Tracheal epithelial cell (primary cell): ENCODE measurements at places on chromosomes 13 and 19. TPM values are rescaled to one million over a fixed set of nuclear protein-coding genes. Genes with fewer than 3 reads are reported as not detected.

KCNK6 gene
- 19.8 and 25.1 TPM in 2 replicates for total RNA-seq

TPTE2 gene
- total RNA-seq: not detected in 2 replicates

MRPL57 gene
- total RNA-seq: 45.1 and 53.3 TPM in 2 replicates

FGF21 gene
- total RNA-seq: not detected in 2 replicates

CPAMD8 gene
- 0.96 and 1.5 TPM in 2 replicates for total RNA-seq

AMH gene
- total RNA-seq: not detected in 2 replicates

RAB3A gene
- total RNA-seq: 0.43 TPM in 1 of 2 replicates, not detected in the other

WTIP gene
- total RNA-seq: 32.0 and 38.6 TPM in 2 replicates
